Amygdala (tissue), 56 donors: ENCODE measurements at places on chromosomes 7 and 10.

- no peak for DNase-seq
Observed at GRCh38 chr10:70528741-70529362, 50.3 kb downstream of the PALD1 start.

- no peak for DNase-seq
Observed at GRCh38 chr10:25047591-25048301, 31.3 kb downstream of the THNSL1 start.

- no peak for DNase-seq
Observed at GRCh38 chr10:91975438-91975837, 51.9 kb downstream of the BTAF1 start.

DNA sequence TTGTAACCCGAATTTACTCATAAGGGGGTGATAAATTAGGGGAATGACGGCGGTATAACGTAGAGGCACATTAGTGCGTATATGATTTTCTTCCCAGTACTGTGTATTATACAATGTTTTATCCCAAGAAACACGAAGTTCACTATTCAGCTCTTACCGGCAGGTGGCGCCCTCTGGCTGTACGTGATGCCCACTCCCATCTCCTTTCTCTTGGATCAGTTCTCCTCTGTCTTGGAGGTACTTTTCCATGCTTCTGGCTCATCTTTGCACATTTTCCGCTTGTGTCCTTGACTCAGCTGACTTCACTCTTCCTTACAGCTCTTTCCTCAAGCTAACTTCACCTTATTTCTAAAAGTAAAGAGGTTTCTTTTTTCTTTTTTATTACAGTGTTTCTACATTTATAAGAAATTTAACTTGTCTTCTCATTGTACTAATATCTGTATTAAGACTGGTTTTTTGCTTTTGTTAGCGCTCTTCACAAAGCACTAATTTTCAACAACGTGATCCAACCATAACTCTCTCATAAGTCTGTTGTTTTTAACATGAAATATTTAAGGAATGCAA is 21.3 kb downstream of the TMEM176B start:
- DNase-seq, result no peak

DNA sequence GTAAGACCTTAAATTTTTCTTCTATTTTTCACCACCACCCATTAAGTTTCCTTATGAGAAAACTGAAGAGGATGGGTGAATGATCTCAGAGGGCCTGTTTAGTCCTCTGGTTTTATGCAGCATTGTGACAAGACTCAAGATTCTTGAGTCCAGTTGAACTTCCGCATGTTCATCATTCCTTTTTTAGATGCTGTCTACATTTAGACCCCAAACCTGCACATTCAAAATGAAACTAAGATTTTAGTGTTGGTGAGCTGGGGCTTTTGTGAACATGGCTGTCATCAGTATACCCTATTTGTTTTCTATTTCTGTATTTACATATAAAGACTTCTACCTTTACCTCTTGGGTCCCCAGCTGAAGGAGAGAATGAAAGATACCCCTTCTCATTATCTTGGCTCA is 31.1 kb downstream of the NET1 start:
- DNase-seq, result no peak
